ENCODE measurements at places on chromosomes 16 and 17.

DNA sequence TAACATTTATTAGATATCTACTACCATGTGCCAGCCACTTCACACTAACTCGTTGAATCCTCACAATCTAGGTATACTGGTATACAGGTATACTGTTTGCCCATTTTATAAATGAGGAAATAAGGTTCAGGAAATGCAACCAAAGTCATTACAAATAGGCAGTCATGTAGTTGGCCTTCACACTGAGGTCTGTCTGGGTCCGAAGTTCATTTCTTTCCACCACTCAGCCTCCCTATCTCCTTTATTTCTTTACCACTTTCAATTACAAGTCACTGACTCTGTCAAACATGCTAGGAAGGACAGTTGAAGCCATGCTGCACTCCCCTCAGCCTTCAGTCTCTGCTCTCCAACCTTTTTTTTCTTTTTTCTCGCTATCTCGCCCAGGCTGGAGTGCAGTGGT lies 20.7 kb upstream of the SIAH1 start:
- DNase-seq: no peak

DNA sequence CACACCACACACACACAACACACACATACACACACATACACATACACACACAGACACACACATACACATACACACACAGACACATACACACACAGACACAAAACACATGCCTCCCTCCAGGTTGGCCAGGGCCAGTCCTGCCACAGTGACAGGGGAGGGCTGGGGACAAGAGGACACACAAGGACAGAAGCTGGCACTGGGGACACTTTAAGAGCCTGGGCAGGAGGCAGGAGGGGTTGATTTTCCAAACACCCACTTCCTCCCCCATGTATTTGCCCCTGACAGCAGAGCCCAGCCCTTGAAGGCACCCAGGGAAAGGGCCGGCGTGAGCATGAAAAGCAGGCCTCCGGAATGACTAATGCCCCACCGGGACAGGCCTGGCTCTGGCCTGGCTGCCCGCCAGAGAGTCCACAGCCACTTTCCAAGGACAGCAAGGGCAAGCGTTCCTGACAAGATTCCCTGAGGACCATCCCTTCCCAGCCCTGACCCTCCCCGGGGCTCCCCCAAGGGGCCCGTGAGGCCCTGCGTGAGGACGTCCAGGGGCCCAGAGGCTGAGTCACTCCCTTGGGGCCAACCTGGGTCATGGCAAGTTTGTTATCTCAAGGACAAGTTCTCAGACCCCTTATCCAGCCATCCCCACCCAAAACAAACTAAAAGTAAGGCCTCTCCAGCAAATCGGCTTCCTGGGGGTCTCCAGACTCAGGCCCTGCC lies 235.6 kb downstream of the ZNF423 start:
- no peak for DNase-seq

DNA sequence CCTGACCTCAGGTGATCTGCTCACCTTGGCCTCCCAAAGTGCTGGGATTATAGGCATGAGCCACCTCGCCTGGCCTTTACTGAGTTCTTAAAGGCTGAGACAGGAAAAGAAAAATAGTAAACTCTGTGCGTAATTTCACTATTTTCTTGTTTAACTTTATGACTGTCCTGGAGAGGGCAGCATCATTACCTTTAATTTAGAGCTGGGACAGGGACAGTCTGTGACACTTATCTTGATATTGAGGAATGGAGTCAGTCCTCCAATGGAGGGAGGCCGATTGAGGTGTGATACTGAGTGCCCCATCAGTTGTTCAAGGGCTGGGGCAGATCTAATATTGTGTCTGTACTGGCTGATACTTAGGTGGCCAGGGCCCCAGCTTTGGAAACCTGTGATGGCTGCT lies 21.5 kb upstream of the SPN start:
- DNase-seq: no peak

- no peak for DNase-seq
Observed at GRCh38 chr16:49755313-49755620, 100.6 kb downstream of the ZNF423 start.

GRCh38 chr17:66900126-66901010 lies 64.1 kb upstream of the CACNG4 start:
- DNase-seq: no peak

- DNase-seq: no peak
Observed at GRCh38 chr16:67161595-67162058, 1.9 kb downstream of the FBXL8 start.

- DNase-seq: no peak
Observed at GRCh38 chr17:34411646-34412421, 48.8 kb upstream of the CCL1 start.

DNA sequence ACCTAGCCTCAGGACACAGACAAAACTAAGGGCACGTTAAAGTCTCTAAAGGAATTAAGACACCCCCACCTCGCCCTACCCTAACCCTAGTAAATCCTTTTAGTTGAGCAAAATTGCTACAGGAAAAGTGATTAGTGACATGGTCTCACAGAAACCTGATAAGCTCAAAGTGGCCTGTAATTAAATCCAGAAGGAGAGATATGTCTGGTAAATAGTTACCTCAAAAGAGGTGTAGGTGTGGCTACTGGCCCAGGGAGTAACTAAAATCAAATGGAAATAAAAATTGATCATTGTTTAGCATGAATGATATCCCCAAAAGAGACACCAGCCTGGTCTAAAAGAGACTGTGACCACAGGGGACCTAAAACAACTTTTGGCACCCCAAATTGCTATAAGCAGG lies 168.3 kb downstream of the SLC39A11 start:
- DNase-seq: no peak

GRCh38 chr17:57490111-57490845 lies 234.0 kb downstream of the MSI2 start:
- no peak for DNase-seq

DNA sequence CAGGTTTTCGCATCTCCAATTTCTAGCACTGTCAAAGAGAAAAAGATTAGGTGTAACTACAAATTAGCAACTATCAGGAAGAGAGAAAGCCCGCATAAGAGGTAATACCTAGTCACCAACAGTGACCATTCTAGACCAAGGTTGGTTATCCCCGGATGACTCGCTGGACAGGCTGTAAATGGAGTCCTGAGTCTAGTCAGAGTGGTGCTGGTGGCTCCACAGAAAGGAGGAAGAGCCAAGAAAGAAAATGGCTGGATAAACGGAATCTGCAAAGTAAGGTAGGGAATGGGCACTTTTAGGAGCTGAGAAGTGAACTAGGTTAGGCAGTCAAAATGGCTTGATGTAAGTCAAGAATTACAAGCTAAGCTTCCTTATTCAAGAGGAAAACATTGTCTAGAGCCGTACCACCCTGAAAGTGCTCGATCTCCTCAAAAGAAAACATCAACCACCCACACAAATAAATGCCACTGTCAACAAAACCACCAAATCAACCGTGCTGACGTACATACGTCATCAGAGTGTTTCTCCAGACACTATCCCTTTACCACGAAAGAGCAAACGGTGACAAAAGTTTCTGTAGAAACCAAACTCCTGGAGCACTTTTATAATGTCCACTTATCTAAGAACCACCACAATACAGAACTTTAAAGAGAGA lies 2.2 kb downstream of the GSPT1 start:
- no peak for DNase-seq

- DNase-seq: no peak
Observed at GRCh38 chr17:67138392-67138791, 94.0 kb downstream of the CACNG1 start.

- DNase-seq: no peak
Observed at GRCh38 chr17:1264196-1264595, 6.0 kb upstream of the BHLHA9 start.

DNA sequence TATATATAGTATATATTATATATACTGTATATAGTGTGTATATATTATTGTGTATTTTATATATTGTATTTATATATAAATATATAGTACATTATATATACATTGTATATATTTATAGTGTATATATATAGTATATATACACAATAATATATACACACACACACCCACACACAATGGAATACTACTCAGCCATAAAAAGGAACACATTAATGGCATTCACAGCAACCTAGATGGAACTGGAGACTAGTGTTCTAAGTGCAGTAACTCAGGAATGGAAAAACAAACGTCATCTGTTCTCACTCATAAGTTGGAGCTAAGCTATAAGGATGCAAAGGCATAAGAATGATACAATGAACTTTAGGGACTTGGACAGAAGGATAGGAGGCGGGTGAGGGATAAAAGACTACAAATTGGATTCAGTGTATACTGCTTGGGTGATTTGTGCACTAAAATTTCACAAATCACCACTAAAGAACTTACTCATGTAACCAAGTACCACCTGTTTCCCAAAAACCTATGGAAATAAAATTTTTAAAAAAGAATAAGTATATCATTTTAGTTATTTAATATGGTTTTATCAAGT lies 201.9 kb upstream of the CDH11 start:
- DNase-seq: no peak

DNA sequence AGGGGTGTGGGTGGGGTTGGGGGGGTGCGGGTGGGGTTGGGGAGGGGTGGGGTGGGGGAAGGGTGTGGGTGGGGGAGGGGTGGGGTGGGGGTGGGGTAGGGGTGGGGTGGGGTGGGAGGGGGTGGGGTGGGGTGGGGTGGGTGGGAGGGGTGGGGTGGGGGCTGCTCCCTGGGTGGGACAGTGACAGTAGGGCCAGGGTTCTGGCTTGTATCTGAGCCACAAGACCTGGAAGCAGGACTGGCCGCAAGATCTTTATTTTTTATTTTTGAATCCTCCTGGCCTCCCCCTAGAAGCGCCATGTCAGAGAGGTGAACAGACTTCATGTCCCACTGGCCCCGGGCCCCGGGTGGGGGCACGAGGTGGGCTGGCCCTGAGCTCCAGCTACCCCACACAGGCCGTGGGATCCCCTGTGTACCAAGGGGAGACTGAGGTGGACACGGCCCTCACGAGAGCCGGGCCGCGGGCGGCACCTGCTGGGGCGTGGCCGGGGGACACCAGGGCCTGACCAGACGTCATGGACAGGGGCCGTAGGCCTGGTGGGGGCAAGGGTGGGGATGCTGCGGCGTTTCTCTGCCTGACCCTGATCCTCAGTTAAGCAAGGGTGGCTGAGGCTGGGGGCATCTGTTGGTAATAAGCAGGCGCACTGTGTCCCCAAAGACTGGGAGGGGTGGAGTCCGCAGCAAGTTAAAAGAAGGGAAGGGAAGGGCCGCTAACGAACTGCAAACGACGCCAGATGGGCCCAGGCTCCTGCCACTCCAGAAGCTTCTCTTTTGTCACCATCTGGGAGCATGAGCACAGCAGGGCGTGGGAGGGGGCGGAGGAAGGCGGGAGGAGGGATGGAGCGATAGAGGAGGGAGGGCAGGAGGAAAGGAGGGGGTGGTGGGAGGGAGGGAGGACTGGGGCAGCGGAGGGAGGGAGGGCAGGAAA lies 22.3 kb upstream of the PABPN1L start:
- DNase-seq: no peak

GRCh38 chr17:65556014-65556909 lies 5.2 kb downstream of the AXIN2 start:
- peak; percentile 83 for DNase-seq

- DNase-seq: no peak
Observed at GRCh38 chr17:49344914-49345313, 17.1 kb downstream of the ZNF652 start.

GRCh38 chr17:74351552-74352210 lies 10.0 kb downstream of the BTBD17 start:
- DNase-seq: no peak

- no peak for DNase-seq
Observed at GRCh38 chr16:1275791-1276579, 20.1 kb downstream of the TPSD1 start.

- DNase-seq: no peak
Observed at GRCh38 chr17:76089680-76090516, 10.9 kb downstream of the ZACN start.

GRCh38 chr17:80365983-80366382 lies 49.0 kb upstream of the ENDOV start:
- no peak for DNase-seq

GRCh38 chr16:9105189-9105588 lies 13.7 kb downstream of the HAPSTR1 start:
- DNase-seq: no peak

GRCh38 chr17:2087597-2088211 lies 32.8 kb downstream of the HIC1 start:
- DNase-seq: no peak

DNA sequence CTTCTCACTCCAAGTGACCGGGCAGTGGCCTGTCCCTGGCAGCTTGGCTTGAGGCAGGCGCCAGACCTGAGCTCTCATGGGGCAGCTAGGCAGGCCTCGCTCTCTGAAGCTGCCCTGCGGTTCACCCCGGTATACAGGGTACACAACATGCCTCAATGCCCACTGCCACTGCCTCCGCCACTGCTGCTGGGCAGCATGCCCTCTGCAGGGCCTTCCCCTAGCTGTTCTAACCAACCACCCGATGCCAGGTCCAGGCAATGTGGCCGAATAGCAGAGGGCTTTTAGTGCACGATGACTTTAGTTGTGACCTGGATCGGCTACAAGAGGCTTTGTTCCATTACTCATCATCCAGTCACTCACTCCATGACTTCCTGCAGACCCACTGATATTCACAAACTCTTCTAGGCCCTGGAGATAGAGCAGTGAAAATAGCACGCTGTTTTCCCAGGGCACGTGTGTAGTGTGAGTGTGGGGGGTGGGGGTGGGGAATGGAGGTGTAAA lies 19.7 kb downstream of the CDC42EP4 start:
- DNase-seq: no peak

DNA sequence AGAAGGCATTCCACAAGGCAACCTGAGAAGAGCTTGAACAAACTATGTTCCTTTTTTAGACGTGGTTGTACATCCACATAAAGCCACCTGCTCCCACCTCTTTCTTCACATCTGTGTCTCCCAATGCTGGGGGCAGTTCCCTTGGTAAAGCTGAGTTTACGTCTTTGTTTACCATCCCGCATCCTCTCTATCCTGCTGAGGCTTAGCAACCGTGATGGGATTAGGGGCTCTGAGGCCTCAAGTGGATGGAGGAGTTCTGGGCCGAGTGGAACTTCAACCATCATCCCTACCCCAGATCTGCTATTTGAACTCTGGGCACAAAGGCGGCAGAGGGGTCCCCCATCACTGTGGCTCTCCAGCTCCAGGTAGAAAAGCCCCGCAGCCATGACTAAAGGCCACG lies 94.2 kb upstream of the CREBBP start:
- no peak for DNase-seq

DNA sequence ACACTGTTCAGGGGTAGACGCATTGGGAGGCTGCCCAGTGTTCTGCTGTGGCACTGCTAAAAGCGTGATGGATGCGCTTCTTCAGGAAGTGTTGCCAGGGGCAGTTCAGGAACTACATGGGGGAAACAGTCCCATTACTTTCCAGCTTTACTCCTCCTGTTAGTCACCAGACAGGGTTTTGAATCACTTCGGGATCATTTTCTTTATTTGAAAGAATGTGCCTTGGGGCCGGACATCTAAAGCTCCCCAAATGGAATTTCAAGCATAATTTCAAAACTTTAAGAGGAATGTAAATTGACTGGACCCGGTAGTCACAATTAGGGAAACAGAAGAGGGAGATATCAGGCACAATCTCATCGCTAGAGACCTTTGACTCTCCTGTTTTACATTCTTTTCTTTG lies 1.3 kb upstream of the KRTAP2-1 start:
- no peak for DNase-seq

All from activated CD8-positive, alpha-beta memory T cell treated with anti-CD3 and anti-CD28 coated beads for 1 hour (primary cell).